ENCODE measurements at places on chromosomes 1 and 21.

- DNase-seq, result no peak
These were observed 39.1 kb downstream of the SKI start for GRCh38 chr1:2267051-2267830.

- no peak for DNase-seq
These were observed 4.8 kb downstream of the CTH start for GRCh38 chr1:70415882-70416281.

DNA sequence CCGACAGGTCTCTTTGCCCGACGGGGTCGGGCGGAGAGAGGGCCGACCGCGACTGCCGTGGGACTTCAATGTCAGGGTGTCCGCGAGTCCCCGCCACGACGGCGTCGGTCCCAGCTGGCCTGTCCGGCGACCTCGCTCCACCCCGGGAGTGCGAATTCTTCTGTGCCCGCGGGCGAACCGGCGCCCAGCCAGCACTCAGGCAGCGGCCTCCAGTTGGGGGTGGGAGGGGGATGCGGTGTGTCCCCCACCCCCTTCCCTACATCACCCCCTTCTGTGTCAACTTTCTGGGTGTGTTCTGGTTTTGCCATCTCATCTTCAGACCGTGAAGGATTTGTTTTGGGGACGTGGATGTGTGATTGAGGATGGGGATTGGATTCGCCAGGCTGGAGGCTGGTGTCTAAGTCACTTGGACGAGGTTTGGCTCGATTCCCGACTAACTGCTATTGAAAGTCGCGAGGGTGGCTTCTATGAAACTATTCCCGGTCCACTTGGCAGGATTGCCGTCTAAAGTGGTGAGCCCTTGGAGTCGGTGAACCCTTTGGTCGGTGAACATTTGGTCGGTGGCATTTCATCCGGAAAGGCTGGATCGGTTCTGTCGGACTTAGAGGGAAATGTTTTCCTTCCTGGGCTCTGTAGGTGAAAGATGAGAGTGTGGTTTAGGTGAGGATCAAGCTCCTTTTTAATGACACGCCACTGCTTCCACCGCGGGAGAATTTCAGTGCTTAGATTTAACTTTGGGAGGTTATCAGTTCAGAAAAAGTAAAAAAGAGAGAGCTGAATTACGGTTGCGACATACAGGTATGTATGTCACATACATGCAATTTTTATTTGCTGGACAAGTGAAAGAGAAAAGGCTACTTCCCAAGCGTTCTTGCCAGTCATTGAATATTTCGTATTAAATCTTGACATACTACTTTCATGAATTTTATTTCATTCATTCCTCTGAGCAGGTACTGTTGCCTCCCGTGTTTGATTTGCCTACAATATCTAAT lies 771 bp downstream of the ABCD3 start:
- peak; percentile 21 for DNase-seq

GRCh38 chr1:117044217-117044616 lies 15.9 kb upstream of the TTF2 start:
- no peak for DNase-seq

DNA sequence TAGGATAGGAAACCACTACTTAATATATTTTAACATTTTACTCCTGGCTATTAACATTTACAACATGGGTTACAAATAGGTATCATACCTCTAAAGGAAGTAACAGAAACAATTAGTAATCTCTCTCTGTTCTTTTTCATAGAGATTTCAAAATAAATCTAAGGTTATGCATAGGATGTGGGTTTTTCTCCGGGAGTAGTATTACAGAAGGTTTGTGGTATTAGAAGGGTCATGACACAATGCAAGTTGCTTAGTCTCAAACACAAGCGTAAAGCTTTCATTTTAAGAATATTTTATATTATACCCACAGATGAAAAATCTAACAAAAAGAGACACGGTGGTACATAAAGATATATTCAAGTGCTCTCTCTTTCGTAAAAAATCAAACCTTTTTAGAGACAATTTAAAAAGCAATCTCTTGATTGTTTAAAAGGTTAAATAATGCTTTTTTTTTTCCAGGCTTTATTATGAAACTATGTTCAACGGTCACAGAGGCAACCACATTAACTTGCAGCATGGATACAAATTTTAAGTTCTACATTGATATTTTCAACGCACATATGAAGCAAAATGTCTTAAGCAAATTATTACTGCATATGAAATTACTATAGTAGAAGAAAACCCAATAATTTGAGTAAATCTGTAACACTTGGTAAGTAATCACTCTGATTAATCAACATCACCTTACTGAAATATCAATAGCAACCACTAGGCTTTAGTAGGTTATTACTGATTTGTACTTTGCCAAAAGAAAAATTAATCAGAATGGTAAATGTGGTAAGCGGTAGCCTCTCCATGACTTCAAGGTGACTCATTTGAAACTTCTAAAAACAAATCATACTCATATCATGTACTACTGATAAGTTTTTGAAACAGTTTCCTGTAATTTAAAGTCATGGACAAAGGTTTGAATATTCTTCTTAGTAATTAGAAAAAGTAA lies 97.4 kb upstream of the GFI1 start:
- no peak for DNase-seq

DNA sequence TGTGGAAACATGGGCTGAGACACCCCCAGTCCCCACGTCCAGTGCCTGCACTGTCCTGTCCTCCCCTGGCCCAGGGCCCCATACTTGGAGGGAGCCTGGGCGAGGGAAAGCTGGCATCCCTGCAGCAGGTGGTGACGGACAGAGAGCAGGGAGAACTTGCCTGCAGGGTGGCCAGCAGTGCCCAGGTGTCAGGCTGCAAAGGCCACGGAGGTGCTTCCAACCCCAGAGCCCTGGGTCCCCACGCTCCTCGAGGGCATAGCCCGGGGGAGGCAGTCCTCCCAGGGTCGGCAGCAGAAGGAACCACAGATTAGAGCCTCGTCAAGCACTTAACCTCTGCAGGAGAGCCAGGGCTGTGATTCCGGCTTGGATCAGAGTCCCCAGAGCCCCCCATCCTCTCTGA lies 77.5 kb downstream of the ARHGEF16 start:
- no peak for DNase-seq

- DNase-seq, result no peak
These were observed 21.9 kb downstream of the FAM20B start for GRCh38 chr1:179047636-179047997.

- DNase-seq, result no peak
These were observed 172.4 kb downstream of the CACNA1E start for GRCh38 chr1:181655756-181656155.

DNA sequence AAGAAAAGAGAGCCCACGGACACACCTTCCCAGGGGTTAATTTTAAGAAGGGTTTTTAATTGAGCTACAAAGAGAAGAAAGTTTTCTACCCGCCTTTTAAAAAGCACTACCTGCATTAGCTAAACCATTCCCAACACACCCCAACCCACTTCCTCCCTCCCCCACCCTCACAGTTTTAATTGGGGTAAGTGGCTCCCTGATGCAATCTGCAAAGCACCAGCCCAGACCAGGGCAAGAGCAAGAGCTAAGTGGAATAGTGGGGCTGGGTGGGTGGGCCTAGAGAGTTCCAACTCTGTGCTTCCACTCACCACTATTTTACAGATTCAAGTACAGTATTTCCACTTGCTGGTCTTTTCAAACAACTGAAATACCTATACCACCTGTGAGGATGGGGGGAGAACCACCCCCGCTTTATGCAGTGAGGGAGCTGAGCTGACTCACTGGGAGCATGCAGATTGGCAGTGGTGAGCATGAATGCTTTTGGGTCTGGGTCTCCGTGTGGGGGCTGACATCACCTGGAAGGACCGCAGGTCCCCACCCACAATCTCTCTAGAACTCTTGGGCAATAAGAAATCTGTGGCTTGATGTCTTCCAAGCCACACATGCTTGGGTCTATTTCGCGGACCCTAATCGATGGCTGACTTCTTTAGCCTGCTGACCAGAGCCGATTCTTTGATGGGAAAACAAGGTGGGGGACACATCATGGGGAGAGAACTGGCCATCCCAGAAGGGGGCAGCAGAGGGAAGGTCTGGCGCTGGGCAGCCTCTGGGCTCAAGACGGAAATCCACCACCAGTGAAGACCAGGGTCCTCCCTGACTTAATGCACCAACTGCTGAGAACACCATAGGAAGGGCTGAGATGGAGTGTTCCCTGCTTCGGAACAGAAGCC lies 95.5 kb downstream of the SSBP3 start:
- DNase-seq, result peak; percentile 77

- DNase-seq, result no peak
These were observed 4.4 kb upstream of the KCNN3 start for GRCh38 chr1:154874465-154874864.

GRCh38 chr1:40769815-40770214 lies 13.8 kb upstream of the KCNQ4 start:
- DNase-seq, result no peak

GRCh38 chr1:161727256-161727924 lies 6.0 kb downstream of the FCRLB start:
- DNase-seq, result no peak

DNA sequence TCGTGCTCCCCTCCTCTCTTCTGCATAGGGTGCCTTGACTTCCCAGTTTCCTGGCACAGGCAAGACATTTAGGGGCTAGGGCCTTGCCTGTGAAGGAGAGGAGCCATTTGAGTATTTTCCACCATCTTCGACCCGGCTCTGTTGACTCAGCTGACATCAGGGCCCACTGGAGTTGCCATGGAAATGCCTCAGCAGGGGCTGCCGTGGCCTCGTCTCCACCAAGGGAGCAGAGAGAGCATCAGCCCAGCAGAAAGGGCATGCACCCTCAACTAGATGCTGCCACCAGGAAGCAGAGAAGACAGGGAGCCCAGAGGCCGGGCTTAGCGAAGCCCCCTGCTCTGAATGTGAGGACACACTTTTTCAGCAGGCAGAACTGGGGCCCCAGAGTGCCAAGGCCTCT lies 101.9 kb upstream of the ACTL8 start:
- no peak for DNase-seq

- DNase-seq, result no peak
These were observed 71.4 kb upstream of the GORAB start for GRCh38 chr1:170460414-170461155.

- no peak for DNase-seq
These were observed 590.6 kb downstream of the NUF2 start for GRCh38 chr1:163912170-163912884.

GRCh38 chr1:83103341-83103740 lies 895.6 kb downstream of the TTLL7 start:
- no peak for DNase-seq

- DNase-seq, result no peak
These were observed 905 bp downstream of the LIX1L start for GRCh38 chr1:145956781-145957442.

DNA sequence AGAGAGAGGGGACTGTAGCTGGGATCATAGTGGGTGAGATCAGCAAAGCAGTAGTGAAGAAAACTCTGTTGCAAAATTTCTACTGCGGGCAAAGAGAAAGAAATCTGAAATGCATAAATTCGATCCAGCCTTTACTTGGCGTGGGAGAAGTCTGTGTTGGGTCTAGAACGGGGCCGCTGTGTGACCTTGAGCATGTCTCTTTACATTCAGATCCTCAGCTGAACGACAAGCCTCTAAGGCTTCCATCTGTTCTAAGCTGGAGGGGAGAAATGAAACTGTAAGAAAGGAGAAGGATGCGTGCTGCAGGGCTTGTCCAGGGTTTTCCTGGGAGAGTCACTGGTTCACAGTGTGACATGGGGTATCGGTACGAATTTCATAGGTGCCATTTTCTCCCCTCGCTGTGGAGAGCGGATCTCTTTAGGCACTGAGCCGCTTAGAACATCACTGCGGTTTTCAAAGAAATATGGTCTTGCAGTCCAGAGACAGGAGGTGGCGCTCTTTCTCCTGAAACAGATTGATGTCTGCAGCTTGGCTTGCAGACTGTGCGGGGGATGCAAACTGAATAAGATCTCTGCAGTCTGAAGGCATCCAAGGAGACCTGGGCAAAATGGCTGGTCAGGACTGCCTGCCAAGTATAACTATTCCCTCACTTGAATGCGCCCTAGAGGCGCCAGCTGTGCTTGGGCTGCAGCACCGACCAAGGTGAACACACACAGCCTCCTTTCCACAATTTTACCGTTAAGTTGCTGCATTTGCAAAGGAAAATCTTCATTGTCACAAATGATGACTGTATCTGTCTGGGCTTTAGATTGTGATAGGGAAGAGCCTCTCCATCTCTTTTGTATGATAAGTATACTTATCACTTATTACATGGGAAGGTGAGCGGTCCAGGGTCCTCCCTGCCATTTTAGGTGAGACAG lies 104.1 kb downstream of the XCL2 start:
- peak; percentile 74 for DNase-seq

DNA sequence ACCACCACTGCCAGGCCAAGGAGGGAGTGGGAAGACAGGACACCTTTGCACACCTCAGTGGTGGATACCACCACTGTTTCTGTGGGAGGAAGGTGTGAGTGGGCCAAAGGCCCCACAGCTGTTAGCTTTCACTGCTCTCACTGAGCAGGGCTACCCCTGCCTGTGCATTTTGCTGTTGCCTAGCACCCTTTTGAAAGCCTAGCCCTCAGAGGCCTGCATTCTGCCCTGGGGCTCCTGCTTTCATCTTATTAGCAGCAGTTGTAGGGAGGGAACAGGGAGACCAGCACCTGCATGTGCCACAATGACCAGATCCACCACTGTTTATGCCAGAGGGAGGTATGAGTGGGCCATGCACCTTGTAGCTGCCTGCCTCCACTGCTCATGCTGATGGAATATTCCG lies 110.9 kb upstream of the C21orf91 start:
- no peak for DNase-seq

DNA sequence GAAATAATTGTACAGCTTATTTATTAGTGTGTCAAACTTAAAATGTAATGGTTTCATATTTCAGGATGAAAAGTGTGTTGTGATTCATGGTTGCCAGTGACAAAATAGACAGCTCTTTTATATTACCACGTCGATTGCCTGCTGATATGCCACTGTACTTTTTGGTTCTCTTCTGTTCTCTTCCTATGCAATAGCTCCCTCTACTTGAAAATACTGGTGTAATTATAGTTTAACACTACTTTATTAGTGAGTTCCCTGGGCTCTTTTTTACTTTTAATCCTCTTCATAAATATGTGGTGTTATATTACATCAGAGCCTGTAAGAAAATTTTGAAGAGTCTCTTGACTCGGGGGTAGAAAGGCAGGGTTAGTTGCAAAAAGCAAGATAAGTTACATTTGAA lies 111.3 kb downstream of the PATJ start:
- no peak for DNase-seq

GRCh38 chr1:23810818-23811540 lies 10.4 kb upstream of the GALE start:
- peak; percentile 44 for DNase-seq

- no peak for DNase-seq
These were observed 8.1 kb upstream of the TADA1 start for GRCh38 chr1:166884040-166884642.

GRCh38 chr21:39675993-39676661 lies 63.4 kb downstream of the B3GALT5 start:
- no peak for DNase-seq

GRCh38 chr1:110227774-110228173 lies 17.7 kb downstream of the KCNC4 start:
- no peak for DNase-seq

- DNase-seq, result no peak
These were observed 2.0 kb upstream of the ANKRD35 start for GRCh38 chr1:145887631-145888030.

DNA sequence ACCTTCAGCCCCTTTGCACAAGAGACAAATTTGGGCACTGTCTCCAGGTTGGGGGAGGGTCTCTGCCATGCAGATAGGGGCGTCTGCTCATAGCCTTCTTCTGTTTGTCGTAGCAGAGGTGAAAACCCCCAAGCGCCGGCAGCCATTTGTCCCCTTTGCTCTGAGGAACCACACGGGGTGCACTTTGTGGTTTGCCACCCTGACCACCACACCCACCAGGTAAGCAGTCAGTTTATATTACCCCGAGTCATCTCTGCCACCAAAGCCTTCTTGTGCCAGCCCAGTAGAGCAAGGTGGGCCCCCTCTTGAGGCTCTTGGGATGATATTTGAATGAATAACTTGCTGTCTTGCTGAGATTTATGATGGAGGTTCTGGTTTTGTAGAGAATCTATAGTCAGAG lies 111.8 kb downstream of the VPS13D start:
- DNase-seq, result no peak
